ENCODE measurements at places on chromosomes 11 and 22.

DNA sequence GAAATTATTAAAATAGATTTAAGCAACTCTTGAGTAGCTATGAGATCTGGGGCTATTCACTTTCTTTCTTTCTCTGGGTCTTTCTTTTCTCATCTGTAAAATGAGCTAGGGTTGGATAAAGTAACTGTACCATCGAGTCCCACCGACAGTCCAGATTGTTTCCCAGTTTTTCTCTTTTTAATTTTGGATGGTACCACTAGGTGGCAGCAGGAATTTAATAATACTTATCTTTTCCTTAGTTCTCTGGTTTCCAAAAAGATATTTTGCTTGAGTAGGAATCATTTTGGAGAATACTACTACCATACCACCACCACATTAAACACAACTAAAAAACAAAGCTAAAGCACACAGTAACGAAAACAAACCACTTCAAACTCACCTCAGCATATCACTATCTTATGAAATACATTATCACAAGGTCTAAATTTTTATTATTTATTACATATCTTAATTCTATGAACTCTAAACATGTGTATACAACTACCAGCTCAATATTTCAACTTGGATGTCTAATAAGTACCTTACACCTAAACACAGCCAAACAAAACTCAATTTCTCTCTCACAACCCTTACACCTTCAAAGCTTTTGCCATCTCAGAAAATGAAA is 584.0 kb downstream of the KCNA4 start:
- DNase-seq, result peak; percentile 1

DNA sequence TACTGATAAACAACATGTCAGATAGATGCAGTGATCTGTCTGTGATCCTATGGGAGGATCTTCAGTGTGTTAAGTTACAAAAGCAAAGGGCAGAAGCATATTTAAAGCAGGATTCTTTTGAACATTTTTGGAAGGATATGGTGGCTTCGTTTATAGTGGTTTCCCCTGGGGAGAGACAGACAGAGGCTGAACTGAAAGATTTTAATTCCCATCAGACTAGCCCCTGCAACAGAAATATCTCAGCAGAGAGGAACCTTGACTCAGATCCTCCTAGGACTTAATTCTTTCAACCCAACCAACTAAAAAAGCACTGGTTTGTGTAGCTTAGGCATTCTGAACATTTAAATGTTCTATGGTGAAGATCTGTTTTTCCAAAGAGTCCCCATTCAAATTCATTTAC is 5.7 kb downstream of the CLTCL1 start:
- no peak for DNase-seq

GRCh38 chr11:36376888-36377758 is 81.0 kb downstream of the PRR5L start:
- DNase-seq, result no peak

DNA sequence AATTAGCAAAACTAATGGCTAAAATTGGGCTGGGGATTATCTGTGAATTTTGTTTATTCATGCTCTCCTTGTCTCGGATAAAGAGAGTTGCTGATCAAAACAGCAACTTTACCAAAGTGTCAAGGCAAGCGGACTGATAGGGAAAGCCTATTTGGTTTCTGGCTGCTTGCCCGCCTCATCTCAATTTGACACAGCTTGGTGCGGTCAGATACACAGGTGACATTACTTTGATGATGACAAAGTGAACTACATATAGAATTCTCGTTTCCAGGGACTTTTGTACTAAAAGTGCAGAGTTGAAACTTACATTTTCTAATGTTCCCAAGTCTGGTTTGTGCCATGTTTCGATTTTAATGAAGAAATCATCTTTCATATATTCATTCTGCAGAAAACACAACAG is 22.8 kb downstream of the PITPNB start:
- DNase-seq, result no peak

- DNase-seq, result no peak
Observed at GRCh38 chr11:35814720-35815305, 129.0 kb upstream of the LDLRAD3 start.

- no peak for DNase-seq
Observed at GRCh38 chr11:19291064-19291463, 50.3 kb upstream of the E2F8 start.

DNA sequence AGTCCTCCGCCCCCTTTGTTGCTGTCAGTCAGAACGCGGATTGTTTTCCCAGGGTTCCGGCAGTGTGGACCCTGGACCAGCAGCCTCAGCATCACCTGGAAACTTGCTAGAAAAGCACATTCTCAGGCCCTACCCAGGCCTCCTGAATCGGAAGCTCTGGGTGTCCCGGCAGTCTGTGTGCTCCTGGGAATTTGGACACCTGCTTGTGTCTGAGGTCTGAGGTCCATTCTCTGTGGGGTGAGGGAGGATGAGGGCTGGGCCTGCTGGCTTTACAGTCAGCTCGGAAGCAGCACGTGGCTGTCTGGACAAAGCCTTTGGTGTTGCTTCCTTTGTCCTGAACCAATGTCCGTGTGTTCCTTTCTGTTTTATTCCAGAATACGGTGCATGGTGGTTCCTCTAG is 299.7 kb downstream of the TBC1D22A start:
- DNase-seq, result no peak

DNA sequence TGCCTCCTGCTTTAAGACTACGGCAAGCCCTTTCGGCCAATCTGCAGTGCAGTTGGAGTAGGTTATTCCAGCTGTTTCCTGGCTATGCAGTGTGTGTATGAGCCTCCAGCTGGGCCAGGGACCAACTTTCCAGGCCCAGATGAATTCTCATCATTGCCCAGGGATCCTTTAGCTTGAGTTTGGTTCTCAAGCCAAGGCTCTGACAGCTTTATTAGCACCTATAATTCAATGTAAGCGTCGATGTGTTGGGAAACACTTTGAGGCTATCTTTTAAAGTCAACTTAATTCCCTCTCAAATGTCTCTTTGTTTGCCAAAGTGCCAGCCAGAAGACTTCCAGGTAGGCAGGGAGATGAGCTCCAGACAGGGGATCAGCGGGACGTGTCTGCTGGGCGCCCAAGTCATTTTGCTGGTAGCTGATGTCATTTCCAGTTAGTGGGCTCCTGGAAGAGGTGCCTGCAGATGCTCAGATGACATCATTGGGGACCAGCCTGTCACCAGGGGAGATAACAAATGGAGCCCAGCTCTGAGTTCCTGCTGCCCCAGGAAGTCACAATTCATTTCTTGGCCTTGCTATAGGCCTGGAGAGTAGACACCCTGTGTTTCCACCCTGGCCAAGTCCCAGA is 520.4 kb downstream of the SOX6 start:
- no peak for DNase-seq

GRCh38 chr22:32951076-32951806 is 106.9 kb downstream of the SYN3 start:
- no peak for DNase-seq

- no peak for DNase-seq
Observed at GRCh38 chr11:115158053-115158452, 346.2 kb downstream of the CADM1 start.

DNA sequence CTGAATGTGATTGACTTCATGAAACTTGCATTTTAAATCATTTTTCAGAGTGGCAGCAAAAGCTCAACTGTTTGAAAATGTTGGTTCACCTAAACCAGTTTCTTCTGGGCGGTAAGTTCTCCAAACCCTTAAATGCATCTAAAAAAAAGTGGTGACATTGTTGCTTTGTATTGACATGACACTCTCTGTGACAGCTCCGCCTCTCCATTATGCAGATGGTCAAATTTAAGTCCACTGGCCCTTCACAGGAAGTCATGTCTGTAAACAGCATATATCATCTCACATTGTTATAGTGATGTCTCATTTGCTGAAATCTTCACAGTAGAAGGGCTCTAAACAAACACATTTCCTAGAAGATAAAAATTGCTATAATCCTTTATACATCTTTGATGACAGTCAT is 150.7 kb downstream of the PGR start:
- DNase-seq, result no peak

GRCh38 chr22:23756891-23757290 is 2.7 kb upstream of the VPREB3 start:
- DNase-seq, result no peak

DNA sequence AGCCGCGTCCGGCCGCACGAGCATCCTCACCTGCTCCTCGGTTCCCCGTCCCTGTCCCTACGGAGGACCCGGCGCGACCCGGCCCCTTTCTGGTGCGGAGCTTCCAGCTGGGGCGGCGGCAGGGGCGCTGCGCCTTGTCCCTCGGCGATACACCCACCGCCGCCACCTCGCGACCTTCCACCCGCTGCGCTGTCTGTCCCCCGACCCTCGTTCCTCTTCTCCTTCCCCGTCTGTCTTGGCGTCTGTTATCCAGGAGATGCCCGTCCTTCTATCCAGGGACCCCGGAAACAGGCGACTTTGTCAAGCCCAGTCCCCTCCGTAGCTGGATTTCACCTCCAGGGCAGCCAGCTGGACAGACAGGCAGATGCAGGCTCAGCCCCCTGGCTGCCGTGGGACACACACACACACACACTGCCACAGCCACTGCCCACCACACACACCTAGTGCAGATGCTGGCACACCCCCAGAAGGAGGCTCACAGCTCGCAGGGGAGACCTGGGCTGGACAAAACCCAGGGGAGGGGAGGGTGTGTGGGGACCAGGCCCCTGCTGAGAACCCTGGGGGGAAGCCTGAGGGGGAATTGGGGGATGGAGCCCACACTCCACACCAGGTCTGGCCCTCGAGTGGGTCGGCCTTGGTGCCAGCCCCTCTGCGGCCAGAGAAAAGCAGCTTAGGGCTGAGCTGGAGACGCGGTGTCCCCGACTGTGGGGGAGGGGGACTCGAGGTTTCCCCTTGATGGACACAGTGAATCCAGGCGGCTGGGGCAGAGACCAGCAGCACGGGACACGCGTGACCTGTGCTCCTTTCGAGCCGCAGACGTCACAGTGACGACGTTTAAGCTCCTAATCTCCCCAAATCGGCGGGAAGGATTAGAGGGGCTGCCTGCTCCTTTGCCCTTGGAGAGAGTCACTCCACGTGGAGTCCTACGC is 788 bp downstream of the DRD4 start:
- DNase-seq, result no peak

GRCh38 chr11:130487924-130488815 is 39.7 kb downstream of the ADAMTS15 start:
- no peak for DNase-seq

GRCh38 chr11:71188886-71189767 is 63.2 kb downstream of the SHANK2 start:
- no peak for DNase-seq

DNA sequence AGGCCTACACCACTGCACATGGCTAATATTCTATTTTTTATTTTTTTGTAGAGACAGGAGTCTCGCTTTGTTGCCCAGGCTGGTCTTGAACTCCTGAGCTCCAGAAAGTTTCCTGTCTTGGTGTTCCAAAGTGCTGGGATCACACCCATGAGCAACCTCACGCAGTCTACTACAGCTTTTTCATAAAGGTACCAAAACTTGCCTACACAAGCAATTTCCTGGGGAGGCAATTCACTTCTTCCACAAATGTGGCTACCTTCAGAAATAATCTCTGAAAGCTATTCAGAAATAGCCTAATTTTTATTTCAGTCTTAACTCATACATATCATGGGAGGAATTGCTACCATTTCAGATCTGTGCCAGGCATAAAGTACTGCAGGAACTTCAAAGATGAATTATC is 11.4 kb downstream of the SLC35F2 start:
- no peak for DNase-seq

GRCh38 chr11:128498721-128499245 is 88.6 kb downstream of the ETS1 start:
- DNase-seq, result no peak

- DNase-seq, result no peak
Observed at GRCh38 chr11:62553080-62553838, 6.7 kb upstream of the AHNAK start.

- DNase-seq, result no peak
Observed at GRCh38 chr11:17527628-17527995, 16.6 kb downstream of the USH1C start.

DNA sequence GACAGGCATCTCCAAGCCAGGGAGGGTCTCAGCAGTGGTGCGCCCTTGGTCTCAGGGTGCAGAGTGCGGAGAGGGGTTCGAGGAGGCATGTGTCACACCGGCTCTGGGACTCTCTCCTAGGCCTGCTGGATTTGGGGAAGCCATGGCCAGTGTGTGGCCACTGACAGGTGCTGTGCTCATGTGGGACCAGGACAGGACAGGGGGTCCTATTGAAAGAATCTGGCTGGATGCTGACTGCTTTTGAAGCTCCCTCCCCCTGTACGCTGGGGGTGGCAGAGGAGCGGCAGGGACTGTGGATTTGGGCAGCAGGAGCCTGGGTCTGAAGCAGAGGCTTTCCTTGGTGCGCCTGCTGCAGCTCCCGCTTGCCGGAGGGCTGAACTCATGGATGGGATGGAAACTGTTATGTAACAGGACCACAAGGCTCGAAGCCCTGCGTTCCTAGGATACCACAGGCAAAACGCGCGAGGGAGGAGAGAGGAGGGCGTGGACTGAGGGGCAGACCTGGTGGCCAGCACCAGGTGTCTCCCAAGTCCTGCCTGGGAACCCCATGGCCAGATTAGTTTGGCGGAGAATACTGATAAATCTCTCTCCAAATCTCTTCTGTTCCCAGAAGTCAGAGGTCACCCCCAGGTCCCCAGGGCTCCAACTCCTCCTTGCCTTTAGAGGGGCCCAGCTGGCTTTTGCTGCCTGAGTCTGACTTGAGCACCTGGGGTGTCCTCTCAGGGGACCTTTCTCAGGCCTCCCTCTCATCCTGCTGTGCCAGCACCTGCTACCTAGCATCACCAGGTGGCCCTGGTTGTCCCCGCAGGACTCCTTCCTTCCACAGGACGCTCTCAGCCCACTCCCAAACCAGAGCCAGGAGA is 13.8 kb upstream of the TEF start:
- peak; percentile 80 for DNase-seq

- no peak for DNase-seq
Observed at GRCh38 chr11:116148056-116148455, 624.7 kb downstream of the BUD13 start.

- DNase-seq, result no peak
Observed at GRCh38 chr22:49373801-49374226, 453.9 kb downstream of the BRD1 start.

DNA sequence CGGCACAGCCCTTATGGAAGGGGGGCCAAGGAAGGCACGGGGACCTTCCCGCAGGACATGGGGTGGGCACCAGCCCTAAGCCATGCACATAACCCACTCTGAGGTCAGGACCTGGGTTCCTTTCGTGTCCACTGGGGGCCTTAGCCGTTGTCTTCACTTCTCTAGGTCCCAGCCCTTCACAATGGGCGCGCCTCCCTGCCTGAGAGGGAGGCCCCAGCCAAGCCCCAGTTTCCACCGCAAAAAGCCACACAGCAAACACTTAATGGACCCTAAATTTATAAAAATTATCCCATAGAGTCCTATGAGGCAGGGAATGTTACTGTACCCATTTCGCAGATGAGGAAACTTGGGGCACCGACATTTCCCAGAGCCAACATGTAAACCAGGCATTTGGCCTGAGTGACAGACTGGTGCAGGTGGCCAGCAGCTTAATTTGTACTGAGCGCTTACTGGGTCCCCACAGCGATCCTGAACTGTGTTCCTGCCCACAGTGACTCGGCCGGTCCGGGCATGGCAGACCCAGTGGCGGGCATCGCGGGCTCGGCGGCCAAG is 1.2 kb downstream of the GAS2L1 start:
- DNase-seq, result no peak

Measured in cerebellum (tissue), 4 donors.